ENCODE measurements at places on chromosomes 6 and 20.

DNA sequence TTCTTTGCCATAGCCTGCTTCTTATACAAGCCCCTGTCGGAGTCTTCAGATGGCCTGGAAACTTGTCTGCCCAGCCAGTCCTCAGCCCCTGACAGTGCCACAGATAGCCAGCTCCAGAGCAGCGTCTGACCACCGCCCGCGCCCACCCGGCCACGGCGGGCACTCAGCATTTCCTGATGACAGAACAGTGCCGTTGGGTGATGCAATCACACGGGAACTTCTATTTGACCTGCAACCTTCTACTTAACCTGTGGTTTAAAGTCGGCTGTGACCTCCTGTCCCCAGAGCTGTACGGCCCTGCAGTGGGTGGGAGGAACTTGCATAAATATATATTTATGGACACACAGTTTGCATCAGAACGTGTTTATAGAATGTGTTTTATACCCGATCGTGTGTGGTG, 29.5 kb downstream of the SLCO4A1 start:
- no peak for DNase-seq

- no peak for DNase-seq
Observed at GRCh38 chr6:165900970-165901369, 237.9 kb upstream of the PDE10A start.

DNA sequence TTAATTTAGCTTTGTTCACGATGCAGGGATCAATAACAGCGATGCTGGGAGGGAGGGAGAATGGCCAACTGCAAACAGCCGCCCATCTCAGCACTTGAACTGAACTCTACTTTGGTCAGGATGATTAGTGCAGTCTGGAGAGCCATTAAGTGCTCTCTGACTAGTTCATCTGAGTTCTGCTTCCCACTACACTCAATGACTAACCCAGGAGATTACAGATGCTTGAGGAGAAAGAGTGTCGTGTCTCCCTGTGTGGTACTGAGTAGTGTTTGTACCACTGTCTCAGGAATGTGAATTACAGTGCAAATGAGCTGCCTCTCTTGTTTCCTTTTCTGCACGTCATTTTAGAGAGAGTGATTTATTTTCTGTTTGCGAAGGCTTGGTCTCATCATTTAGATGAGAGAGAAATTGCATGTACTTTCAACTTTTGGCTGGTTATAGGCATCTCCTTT, 23.5 kb downstream of the CARMIL1 start:
- no peak for DNase-seq

DNA sequence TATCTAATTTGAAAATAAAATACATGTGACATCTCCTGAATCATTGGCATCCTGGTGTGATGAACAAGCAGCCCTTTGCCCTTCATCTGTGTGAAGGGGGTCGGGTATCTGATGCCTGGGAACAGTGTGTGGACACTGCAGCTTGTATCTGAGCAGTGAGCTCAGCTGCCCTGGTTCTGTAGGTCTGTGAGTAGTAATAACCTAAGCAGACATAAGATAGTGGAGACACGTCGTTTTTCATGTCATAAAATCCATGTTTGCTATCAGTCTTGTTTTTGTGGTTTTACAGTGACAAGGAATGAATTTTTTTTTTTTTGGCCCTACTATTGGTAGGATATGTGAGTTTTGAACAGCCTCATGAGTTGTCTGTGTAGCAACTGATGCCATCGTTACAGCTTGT, 133.0 kb downstream of the JARID2 start:
- no peak for DNase-seq

DNA sequence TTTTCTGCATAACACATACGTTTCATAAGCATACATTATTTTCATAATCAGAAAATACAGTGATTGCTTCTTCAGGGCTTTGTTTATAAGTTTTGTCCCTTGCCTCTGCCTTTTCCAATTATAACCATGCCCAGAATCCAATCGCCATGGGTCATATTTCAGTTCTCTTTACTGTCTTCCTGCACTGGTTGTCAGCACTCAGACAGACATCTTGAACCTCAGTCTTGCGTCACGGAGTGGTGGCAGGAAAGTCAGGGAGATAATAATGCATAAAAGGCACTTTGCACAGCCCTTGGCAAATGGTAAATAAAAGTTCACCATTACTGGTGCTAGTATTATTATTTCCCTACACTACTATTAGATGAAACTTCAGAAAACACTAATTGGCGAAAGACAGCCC, 7.2 kb downstream of the KIF16B start:
- no peak for DNase-seq

GRCh38 chr20:37869334-37869861, 33.5 kb upstream of the VSTM2L start:
- no peak for DNase-seq

- DNase-seq: peak; percentile 36
Observed at GRCh38 chr6:13908955-13909381, 15.8 kb upstream of the RNF182 start.

DNA sequence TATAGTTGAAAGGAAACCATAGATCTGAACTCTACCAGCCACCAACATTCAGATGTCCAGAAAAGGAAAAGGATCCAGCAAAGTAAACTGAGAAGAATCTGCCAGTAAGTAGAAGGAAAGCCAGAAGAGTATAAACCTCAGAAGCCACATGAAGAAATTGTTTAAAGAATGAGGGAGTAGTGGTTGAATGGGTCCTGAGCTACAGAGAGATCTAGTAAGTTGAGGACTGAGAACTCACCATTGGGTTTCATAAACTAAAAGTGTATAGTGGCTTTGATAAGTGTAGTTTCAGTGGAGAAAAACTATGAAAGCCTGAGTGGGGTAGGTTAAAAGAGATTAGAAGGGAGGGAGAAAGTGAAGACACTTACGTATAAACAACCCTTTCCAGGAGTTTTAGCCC, 32.0 kb upstream of the SUMO4 start:
- no peak for DNase-seq

GRCh38 chr6:39476151-39476550, 153.6 kb upstream of the KCNK16 start:
- no peak for DNase-seq

DNA sequence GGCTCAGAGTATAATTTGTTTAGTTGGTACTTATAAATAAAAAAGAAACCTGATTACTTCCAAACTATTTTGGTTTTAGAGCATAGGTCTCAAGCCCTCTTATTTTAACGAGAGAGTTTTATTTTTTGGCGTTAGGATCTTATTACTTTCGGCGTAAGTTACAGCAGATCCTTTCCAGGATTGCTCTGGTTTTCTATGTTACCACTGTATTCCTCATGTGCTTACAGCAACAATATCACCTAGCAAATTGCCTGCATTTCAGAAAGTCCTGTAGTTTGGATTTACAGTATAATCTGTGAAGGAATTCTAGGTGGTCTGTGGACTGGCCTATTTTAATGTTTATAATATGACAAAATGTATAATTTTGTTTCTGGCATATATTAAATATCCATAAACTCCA, 54.1 kb downstream of the TRMT11 start:
- DNase-seq: no peak

GRCh38 chr20:34129518-34130162, 17.6 kb upstream of the EIF2S2 start:
- no peak for DNase-seq

- no peak for DNase-seq
Observed at GRCh38 chr20:24691901-24692351, 222.5 kb downstream of the SYNDIG1 start.

DNA sequence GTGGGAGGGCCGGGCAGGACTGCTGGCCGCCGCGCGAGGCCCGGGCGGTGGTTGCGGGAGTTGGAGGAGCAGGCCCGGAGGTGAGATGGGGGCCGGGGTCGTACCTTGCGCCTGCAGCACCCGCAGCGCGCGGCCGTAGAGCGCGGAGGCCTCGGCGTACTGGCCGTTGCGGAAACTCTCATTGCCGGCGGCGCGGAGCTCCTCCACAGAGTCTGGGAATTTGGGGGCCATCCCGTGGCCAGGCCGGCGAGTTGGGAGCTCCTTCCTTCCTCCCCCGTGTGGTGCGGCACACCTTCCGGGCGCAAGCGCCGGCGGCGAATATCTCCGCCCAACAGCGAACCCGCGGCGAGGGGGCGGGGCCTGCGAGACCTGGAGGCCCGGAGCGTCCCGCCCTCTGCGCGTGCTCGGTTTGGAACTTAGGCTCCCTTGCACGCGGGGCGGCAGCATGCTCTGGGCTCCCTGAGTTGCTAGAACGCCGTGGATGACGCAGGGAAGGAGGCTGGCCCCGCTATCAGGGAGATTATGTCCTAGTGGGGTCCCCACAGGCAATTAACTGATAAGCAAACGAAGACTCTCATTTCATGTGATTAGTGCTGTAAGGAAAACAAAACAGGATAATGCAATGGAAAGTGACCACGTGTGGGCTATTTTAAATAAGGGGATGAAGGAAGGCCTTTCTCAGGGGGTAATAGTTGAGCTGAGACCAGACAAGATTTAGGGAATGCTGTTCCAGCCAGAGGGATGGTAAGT, at the start of gene TOMM34:
TOMM34 (minus strand) TSS at position 295 of the 750 bp plus-strand sequence; CDS start at position 231, 64 bp downstream.
- peak; percentile 92 for DNase-seq

DNA sequence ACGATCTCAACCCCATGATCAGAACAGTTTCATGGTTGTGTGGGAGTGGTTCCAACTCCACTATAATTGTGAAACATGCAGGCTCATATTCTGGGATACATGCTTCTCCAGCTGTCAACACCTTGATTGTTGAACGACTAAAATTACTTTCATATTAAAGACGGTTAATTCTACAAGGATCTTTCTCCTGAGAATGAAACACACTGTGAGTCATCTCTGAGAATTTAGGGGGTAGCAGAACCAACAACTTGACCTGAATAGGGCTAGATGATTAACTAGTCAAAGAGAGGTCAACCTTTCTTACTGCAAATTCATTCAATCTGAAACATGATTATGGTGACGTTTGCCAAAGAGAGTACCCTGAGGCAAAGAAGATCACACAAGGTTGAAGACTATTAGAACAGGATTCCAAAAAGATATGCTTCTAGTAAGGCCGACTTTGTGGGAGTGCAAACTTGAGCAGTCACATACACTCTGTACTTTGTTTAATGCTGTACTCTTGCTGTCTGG, 175.2 kb upstream of the CITED2 start:
- DNase-seq: no peak

DNA sequence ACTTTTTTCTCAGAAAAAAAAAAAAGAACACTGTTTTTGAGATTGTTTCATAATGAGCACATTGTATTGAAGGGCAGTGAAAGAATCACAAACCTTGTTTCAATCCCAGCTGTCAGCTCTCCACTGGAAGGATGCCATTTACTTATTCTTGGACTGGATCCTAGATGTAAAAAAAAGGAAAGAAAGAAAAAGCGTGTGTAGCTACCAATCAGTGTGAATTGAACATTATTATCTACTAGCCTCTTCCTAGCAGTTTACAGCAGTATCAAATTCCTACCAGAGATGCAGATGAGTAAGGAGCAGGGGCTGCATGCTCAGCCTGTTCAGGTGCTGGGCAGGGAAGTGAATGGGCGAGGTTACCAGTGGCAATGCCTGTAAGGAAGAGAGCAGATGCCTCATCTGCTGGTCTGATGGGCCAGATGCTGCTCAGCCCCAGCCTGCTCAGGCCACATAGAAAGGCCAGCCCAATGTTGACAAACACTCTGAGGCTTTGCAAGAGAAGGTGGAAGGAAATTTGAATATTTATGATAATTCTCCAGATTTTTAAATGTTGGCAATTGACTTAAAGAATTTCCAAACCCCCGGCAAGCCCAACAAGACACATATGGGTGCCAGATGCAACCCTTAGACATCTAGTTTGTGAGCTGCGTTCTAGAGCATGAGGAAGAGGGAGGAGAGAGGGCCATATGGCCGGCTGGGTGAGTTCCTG, 189.5 kb downstream of the IBTK start:
- DNase-seq: no peak

DNA sequence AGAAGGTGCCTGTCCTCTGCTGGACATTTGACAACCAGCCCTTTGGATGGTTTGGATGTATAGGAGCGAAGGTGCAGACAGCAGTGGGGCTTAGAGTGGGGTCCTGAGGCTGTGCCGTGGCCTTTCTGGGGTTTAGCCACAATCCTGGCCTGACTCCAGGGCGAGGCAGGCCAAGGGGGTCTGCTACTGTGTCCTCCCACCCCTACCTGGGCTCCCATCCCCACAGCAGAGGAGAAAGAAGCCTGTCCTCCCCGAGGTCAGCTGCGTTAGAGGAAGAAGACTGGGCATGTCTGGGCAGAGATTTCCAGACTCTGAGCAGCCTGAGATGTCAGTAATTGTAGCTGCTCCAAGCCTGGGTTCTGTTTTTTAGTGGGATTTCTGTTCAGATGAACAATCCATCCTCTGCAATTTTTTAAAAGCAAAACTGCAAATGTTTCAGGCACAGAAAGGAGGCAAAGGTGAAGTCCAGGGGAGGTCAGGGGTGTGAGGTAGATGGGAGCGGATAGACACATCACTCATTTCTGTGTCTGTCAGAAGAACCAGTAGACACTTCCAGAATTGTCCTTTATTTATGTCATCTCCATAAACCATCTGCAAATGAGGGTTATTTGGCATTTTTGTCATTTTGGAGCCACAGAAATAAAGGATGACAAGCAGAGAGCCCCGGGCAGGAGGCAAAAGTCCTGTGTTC, 1.3 kb upstream of the CDKN1A start:
- DNase-seq: no peak

DNA sequence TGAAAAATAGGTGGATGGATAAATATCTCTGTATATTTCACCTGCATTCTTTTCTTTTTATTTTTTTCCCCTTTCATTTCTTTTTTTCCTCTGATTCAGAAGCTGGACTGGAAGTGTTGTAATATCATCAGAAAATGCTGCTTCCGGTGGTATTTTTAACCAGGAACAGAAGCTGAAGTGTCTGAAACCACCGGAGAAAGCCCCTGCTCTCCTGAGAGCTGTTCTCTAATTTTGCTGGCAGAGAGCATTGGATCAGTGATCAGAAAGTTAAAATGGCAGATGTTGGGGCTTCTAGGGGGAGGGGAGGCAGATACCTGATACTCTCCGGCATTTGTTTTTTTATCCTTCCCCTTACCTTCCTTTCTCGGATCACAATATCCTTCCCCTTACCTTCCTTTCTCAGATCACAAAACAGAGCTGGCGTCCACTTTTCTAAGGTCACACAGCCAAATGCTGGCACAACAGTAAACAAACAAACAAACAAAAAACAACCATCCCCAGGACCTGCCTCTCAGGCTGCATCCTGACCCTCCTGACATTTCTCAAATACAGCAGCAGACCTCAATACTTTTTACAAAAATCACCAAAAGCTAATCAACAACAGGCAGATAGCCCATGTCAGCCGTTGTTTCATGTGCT, 143.2 kb upstream of the ZNF217 start:
- DNase-seq: no peak

DNA sequence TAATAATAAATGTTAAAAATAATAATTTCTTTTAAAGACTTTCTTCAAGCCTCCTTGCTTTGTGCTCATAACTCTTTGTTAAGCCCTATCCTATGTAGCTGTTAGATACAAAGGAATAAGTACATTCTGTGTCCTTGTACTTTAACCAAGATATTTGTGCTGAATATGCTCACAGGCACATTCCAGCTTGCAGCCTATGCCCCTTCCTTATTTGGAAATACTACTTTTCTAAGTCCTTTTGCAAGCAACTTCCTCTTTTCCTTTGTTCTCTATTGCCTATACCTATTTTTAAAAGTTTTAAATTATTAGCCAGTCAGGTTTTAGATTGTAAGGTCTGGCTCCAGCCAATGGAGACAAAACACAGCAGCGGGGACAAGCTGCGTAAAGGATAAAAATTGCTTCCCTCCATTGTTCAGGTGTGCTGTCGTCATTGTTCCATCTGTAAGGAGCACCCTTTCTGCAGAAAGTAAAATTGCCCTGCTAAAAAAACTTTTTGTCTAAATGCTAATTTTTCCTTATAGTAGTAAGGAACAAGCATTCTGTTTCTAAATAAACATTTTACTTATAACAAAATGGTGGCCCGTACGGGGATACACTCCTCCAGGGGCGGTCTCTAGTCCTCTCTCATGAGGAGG, 80.2 kb downstream of the SYTL3 start:
- DNase-seq: no peak

All from GM18507 (cell line).